ENCODE measurements at places on chromosomes 3 and 15.

GRCh38 chr15:89808160-89808870, 6.3 kb downstream of the ANPEP start:
- DNase-seq, result no peak
- H3K4me3 ChIP-seq, result no peak overlapping the region
- H3K27me3 ChIP-seq, result peaks cover 10% of the 10 kb centered on the region
- peaks cover 2% of the 10 kb centered on the region for H3K36me3 ChIP-seq
- H3K4me1 ChIP-seq, result no peaks in the 10 kb centered on the region
- no peak overlapping the region for H3K27ac ChIP-seq

DNA sequence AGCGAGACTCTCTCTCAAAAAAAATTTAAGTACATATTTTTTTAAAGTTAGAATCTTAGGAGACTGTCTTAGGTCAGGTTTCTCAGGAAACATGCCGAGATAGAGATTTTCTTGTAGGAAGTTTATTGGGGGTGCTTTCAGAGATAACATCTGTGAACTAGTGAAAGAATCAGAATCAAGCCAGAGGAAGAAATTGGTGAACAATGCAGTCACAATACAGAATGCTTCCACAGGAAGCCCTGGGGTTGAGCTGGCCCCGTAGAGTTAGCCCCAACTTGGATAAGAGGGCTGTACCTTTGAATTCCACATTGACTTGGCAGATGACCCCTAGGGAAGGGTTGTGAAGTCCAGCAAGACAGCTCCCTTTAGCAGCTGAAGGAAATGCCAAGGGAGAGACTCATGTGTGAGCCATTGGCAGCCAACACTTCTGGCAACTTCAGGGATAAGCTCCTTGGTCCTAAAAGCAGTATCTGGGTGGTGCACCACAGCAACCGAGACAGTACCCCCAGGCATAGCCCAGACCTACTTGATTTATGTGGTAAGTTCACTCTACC, 7.1 kb upstream of the PLCB2 start:
- no peak for DNase-seq
- H3K27me3 ChIP-seq, result peaks cover 1% of the 10 kb centered on the region
- H3K4me1 ChIP-seq, result peaks cover 7% of the 10 kb centered on the region
- H3K4me3 ChIP-seq, result no peak overlapping the region

- H3K27me3 ChIP-seq, result peaks cover under 1% of the 10 kb centered on the region
- H3K4me1 ChIP-seq, result peaks cover 10% of the 10 kb centered on the region
- no peak overlapping the region for H3K27ac ChIP-seq
- DNase-seq, result no peak
Observed at GRCh38 chr3:46058981-46059380, 31.7 kb upstream of the XCR1 start.

DNA sequence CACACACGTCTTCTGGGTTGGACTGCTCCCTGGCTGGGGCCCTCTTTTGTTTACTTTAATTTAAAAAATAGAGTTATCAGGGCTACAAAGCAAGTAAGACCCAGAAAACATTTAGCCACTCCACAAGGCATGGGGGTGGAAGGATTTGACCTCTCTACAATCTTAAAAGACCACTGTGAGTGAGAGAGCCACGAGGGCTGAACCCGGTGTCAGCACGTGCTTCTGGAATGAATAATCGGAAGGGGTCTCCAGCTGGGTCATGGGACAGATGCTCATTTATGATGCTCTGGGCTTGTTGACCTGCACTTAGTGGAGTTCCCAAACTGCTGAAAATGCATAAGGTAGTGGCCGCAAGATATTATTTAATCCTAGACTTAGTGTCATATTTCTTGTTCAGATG, 52.4 kb downstream of the EIF4E3 start:
- DNase-seq, result no peak
- H3K27me3 ChIP-seq, result peaks cover 7% of the 10 kb centered on the region
- H3K27ac ChIP-seq, result no peak overlapping the region
- H3K36me3 ChIP-seq, result no peaks in the 10 kb centered on the region
- no peaks in the 10 kb centered on the region for H3K4me1 ChIP-seq
- no peak overlapping the region for H3K4me3 ChIP-seq

DNA sequence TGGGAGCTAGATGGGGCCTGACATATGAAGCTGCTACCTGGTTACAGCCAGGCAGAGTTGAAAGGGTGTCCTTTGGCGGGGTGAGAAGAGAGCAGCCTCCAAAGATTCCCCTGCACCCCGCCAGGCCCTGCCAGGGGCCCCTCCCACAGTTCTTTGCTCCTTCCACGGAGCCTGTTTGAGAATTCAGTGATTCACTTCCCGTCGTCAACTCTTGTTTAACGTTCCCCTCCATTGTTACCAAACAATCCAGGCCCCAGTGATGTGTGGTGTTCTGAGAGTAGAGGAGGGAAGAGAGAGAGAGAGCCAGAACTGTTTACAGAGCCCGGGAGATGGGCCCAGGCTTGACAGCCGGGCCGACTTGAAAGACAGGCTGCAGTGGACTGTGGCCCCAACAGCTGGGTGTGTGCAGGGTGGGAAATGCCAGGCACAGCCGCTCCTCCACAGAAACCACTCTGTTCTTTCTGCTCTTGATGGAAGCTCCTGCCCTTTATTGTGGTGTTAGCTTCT, 81.5 kb downstream of the SMAD3 start:
- peaks cover 2% of the 10 kb centered on the region for H3K36me3 ChIP-seq
- H3K4me3 ChIP-seq, result no peak overlapping the region
- peak overlapping the region; percentile 86 for H3K27ac ChIP-seq
- no peak for DNase-seq

GRCh38 chr3:131716007-131716406, 213.2 kb upstream of the MRPL3 start:
- DNase-seq, result no peak
- no peak overlapping the region for H3K27ac ChIP-seq
- no peaks in the 10 kb centered on the region for H3K36me3 ChIP-seq

GRCh38 chr15:35349916-35350315, 196.0 kb downstream of the DPH6 start:
- no peaks in the 10 kb centered on the region for H3K4me1 ChIP-seq
- no peak for DNase-seq
- no peaks in the 10 kb centered on the region for H3K36me3 ChIP-seq
- no peaks in the 10 kb centered on the region for H3K27me3 ChIP-seq
- no peak overlapping the region for H3K4me3 ChIP-seq

GRCh38 chr15:83053151-83053550, 13.9 kb downstream of the BTBD1 start:
- H3K27me3 ChIP-seq, result no peaks in the 10 kb centered on the region
- H3K27ac ChIP-seq, result no peak overlapping the region
- DNase-seq, result no peak
- H3K4me1 ChIP-seq, result peaks cover 15% of the 10 kb centered on the region

DNA sequence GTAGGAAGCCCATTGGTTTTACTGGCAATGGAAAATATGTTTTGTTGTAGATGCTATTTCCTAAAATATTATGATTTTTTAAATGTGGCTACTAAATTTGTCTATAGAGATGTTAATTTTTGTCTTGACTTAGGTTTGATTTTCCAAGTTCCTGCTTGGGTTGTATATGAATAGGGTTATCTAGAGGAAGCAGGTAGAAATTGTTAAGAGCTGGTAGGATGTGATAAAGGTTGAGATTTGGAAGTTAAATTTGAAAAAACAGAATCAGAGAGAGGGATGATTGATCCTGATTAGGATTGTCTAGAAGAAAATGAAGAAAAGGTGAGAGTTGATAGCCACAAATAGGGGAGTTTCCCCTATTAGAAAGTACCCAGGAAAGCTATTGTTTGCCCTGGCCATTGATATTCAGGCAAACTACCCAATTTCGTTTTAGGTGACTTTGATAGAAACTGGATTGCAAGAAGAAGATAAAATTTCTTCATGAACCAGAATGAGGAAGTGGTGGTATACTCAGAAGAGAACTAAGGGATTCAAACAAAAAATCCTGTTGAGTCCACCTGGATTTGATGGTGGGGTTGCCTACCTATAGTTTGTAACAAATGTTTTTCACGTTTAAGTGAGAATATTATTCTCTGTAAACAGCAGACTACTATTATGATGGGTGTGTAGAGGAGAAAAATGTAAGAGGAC, 91.2 kb upstream of the PHLDB2 start:
- no peaks in the 10 kb centered on the region for H3K36me3 ChIP-seq
- H3K27ac ChIP-seq, result no peak overlapping the region
- no peaks in the 10 kb centered on the region for H3K4me1 ChIP-seq
- no peak overlapping the region for H3K4me3 ChIP-seq
- DNase-seq, result no peak

DNA sequence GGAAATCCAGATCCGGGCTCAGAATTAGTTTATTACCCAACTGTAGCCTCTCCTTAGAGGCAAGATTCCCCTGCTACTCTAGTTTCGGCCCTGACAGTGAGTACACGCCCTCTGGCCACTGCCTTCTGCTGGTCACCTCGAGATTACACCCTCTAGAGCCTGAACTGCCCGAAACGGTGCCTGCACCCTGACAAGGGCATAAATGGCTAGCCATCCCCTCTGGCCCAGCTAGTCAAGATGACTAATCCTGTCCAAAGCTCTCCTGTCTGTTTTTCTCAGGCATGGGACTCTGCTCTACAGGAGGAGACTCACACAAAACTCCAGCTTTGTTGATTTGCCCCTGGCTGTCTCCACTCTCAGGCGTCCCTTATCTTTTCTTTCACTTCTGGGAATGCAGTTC, 150.5 kb upstream of the UBE2E2 start:
- peaks cover 3% of the 10 kb centered on the region for H3K4me1 ChIP-seq
- H3K27ac ChIP-seq, result no peak overlapping the region
- no peaks in the 10 kb centered on the region for H3K36me3 ChIP-seq
- no peaks in the 10 kb centered on the region for H3K27me3 ChIP-seq
- no peak overlapping the region for H3K4me3 ChIP-seq
- no peak for DNase-seq

DNA sequence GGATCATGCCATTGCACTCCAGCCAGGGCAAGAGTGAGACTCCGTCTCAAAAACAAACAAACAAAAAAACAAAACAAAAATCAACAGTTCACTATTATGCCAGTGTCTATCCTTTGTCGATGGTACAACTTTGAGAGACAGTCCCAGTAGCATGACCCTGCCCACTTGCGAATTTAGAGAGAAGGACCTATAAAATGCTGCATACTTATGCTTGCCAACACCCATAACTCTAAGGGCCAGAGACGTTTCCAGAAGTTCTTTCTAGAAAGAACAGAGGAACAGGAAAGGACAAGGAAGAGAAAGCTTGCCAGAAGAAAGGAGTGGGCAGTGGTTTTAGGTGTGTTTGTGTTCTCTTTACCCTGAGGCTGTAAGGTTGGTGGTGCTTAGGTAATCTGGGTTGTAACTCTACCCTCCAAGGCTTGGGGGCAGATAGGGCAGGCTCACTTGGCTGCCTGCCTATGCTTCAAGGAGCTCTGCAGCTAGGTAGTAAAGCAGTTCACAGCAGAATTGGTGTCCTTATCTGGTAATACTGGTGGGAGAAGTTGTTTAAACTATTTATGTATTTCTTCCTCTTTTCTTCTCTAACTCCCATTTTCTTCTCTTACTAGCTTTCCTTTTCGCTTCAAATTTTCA, 50.6 kb upstream of the SPPL2A start:
- H3K4me1 ChIP-seq, result no peaks in the 10 kb centered on the region

- no peaks in the 10 kb centered on the region for H3K4me1 ChIP-seq
- no peaks in the 10 kb centered on the region for H3K27me3 ChIP-seq
- H3K36me3 ChIP-seq, result no peaks in the 10 kb centered on the region
- no peak overlapping the region for H3K4me3 ChIP-seq
- no peak overlapping the region for H3K27ac ChIP-seq
- no peak for DNase-seq
Observed at GRCh38 chr15:48478581-48478980, 147.4 kb downstream of the DUT start.

GRCh38 chr15:88057836-88058235, 198.7 kb downstream of the NTRK3 start:
- H3K27me3 ChIP-seq, result no peaks in the 10 kb centered on the region
- no peak overlapping the region for H3K4me3 ChIP-seq
- H3K4me1 ChIP-seq, result no peaks in the 10 kb centered on the region
- no peak overlapping the region for H3K27ac ChIP-seq
- DNase-seq, result no peak
- no peaks in the 10 kb centered on the region for H3K36me3 ChIP-seq

- H3K36me3 ChIP-seq, result no peaks in the 10 kb centered on the region
- H3K4me1 ChIP-seq, result no peaks in the 10 kb centered on the region
- no peak overlapping the region for H3K27ac ChIP-seq
- no peaks in the 10 kb centered on the region for H3K27me3 ChIP-seq
Observed at GRCh38 chr3:163779396-163780344, 1298.6 kb downstream of the SI start.

- no peak overlapping the region for H3K4me3 ChIP-seq
- H3K27ac ChIP-seq, result no peak overlapping the region
- H3K36me3 ChIP-seq, result peaks cover 12% of the 10 kb centered on the region
- H3K27me3 ChIP-seq, result no peaks in the 10 kb centered on the region
- no peaks in the 10 kb centered on the region for H3K4me1 ChIP-seq
Observed at GRCh38 chr3:138254216-138254615, 67.1 kb downstream of the ARMC8 start.

GRCh38 chr3:116444819-116445310, 422 bp downstream of the LSAMP start:
- peaks cover 1% of the 10 kb centered on the region for H3K36me3 ChIP-seq
- no peak overlapping the region for H3K27ac ChIP-seq
- no peak overlapping the region for H3K4me3 ChIP-seq
- H3K4me1 ChIP-seq, result no peaks in the 10 kb centered on the region
- peaks cover 7% of the 10 kb centered on the region for H3K27me3 ChIP-seq

DNA sequence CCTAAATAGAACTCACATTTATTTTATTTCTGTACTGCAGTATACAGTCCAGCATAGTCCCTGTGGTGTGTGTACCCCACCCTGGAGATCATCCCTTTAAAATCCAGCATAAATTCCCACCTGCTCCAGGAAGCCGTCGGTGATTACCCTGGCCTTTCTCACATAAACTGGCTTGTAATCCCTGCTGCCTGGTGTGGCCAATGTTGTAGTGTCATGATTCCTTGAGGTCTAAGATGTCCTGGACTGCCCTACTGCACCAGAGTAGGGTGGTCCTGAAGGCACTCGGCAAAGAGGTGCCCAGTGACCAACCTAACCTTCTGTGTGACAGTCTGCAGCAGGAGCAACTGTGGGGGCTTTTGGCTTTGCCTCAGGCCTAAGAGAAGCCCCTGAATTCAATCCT, 58.9 kb downstream of the ITGA11 start:
- no peak for DNase-seq
- H3K27me3 ChIP-seq, result peaks cover 8% of the 10 kb centered on the region
- H3K27ac ChIP-seq, result no peak overlapping the region
- H3K4me3 ChIP-seq, result no peak overlapping the region
- no peaks in the 10 kb centered on the region for H3K36me3 ChIP-seq

- no peak for DNase-seq
- no peak overlapping the region for H3K27ac ChIP-seq
- H3K36me3 ChIP-seq, result peaks cover 15% of the 10 kb centered on the region
- no peak overlapping the region for H3K4me3 ChIP-seq
- peaks cover 3% of the 10 kb centered on the region for H3K4me1 ChIP-seq
Observed at GRCh38 chr3:143731320-143731719, 116.9 kb downstream of the SLC9A9 start.

Data from memory B cell (primary cell).